ENCODE measurements at places on chromosomes 4 and X.
A peak's percentile ranks its signal among the peaks of the same experiment; 100 is the strongest.

- no peak for DNase-seq
These were observed 239.4 kb downstream of the SPATA18 start for GRCh38 chr4:52290466-52290865.

DNA sequence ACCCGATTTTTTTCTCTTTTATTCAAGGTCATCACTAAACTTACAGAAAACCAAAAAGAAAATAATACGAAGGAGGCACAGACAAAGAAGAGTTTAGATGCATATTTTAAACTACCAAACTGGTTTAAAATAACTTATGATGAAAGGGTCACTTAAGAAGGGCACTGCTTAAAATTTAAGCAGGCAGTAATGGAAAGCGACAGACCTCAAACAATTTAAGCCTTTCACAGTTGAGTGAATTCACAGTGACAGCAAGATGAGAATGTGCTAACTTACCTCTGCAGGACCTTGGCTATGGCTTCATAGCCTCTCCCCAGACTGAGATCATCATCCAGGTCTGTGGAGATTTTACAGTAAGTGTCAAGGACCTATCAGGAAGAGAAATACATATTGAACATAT, 112.1 kb downstream of the TTC29 start:
- DNase-seq: no peak

- no peak for DNase-seq
These were observed 322.0 kb downstream of the TMA16 start for GRCh38 chr4:163816494-163816893.

GRCh38 chr4:121654738-121655137, 42.0 kb downstream of the ANXA5 start:
- DNase-seq: no peak

- no peak for DNase-seq
These were observed 30.7 kb upstream of the CENPU start for GRCh38 chr4:184764601-184765000.

GRCh38 chrX:130170752-130171445, 863 bp upstream of the RAB33A start:
- peak; percentile 35 for DNase-seq

DNA sequence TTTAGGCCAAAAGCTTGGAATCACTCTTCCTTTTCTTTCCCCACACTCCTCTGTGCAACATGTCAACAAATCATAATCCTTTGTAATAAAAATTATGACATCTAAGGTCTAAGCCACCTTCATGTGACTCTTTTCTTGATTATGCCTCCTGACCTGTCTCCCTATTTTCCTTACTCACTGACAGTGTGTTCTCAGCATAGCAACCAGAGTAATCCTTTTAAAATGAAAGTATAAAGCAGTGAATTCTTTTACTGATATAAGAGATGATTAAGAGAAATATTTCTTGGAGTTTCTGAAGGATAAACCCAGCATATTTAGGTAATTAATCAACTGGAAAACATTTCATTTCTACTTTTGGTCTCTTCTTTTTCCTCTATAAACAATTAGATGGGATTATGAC, 44.7 kb downstream of the USO1 start:
- no peak for DNase-seq

- DNase-seq: no peak
These were observed 37.6 kb downstream of the GABRB1 start for GRCh38 chr4:47068986-47069385.

- peak; percentile 80 for DNase-seq
These were observed 13.2 kb upstream of the RAB9B start for GRCh38 chrX:103845165-103845653.

- no peak for DNase-seq
These were observed 312.8 kb upstream of the EPHA5 start for GRCh38 chr4:65983061-65983460.

DNA sequence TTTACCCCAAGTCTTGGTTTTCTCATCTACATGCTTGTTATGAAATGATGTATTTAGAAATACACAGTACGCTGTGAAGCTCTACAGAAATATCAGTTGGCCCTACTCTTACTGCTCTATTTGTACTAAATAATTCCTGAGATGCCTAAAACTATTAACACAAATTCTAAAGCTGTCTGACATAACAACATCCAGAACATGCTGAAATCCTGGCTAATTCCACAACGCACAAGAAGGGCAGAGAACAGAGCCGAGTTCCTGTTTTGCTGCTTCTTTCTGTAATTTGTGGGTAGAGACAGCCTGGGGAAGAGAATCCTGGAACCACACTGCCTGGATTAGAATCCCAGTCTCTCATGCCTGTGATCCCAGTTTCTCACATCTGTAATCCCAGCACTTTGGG, 59.0 kb downstream of the ZNF827 start:
- DNase-seq: no peak

GRCh38 chr4:81038636-81039350, 8.3 kb downstream of the BMP3 start:
- DNase-seq: no peak

GRCh38 chr4:84319124-84319523, 180.0 kb downstream of the NKX6-1 start:
- peak; percentile 24 for DNase-seq
